ENCODE measurements at places on chromosomes 3 and 15.

GRCh38 chr15:88538972-88539371, 7.5 kb downstream of the DET1 start:
- DNase-seq: no peak

- peak; percentile 81 for DNase-seq
These were observed 74.6 kb downstream of the PRICKLE2 start for GRCh38 chr3:64150623-64151207.

DNA sequence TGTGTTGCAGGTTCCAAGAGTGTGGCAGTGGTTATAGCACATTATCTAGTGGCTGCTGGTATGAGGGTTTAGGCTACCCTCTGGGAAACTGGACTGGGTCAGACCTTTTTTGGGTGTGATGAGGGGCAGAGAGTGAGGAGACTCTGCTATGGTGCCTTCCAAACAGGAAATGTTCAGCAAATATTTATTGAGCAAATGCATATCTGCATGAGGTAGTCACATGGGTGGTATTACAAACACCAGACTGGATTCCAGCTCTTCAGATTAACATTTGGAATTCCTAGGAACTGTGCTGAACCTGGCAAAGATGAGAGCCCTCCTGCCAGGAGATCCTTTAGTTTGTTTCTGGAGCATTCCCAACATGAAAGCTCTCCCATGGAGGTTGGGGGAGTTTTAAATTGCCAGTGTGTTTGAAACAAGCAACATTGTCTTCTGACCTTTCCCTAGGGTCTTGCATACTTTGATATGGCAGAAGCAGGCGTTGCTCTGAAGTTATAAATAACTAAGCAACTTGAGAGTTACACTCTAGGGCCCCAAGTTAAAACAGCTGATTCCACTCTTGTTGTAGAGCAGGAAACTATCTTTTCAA, 341.2 kb upstream of the C2CD4B start:
- no peak for DNase-seq

GRCh38 chr15:101534376-101534970, 45.0 kb upstream of the PCSK6 start:
- DNase-seq: no peak

DNA sequence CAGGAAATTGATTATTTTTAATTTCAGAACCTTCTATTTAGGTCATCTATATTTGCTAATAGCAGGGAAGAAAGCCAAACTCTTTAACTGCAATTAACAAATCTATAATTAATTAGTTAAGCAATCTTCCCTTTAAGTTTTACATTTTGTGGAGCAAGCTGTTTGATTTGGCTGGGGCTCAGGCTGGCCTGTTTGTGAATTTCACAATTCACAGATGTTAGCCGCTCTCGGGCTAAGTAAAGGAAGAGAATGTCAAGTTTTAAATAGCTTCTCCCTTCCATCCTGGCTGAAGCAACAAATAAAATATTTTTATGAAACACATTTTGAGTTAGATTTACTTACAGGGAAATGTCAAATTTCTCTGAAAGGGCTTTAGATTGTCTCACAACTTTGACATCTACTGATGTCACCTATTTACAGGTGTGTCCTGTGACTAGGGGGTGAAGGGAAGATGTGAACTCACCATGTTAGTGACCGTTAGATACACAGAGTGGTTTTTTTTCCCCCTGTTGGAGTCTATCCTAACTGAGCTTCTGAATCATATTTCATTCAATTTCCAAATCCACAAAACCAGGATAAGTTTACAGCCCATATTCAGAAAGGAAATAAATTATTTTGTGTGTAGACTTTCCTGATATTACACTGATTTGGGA, 1.3 kb upstream of the TP63 start:
- no peak for DNase-seq

DNA sequence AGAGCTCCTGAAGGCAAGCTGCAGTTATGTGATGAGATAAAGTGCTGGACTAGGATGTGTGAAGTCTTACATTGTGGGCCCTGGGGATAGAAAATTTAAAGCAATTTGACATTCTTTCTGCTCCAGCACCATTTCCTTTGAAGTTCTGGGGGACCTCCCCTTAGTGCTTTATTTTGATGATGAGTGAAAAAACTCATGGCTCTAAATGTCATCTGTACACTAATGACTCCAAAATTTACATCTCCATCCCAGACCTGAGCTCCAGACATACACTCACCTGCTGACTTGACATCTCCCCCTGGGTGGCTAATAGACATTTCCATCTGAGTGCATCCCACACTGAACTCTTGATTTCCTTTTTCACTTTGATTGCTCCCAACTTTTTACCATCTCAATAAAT, 276.4 kb downstream of the EPHB1 start:
- DNase-seq: no peak

DNA sequence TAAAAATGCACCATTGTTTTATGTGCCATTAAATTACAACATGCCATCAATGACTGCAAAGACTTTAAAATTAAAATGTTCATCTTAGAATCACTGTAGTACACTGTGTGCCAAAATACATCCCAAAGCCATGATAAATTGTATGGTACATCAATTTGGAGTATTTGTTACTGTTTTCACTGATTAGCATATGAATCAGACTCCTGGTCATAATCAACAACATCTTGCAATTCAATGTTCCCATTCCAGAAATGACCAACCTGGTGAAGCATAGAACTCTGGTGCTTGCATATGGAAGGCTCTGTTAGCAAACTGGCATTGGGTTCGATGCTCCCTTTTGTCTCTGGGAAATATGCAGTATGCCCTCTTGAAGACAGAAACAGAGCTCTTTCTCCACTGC, 22.5 kb downstream of the LYSMD2 start:
- no peak for DNase-seq

DNA sequence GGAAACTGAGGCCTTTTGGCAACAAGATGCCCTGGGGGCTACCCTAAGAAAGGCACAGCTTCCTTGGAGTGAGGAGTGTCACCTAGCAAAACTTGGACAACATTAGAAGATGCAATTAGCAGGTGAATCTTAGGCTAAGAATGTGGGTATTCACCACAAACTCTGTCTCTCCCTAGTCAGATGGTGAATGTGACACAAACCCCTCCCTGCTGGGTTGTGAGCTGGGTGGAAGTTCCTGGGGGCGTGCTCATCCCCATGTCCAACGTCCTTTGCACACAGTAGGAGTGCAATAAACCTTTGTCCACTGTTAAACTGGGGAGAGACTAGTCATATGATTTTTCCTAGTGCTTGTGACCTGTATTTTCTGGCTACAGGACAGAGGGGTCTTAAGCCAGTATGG, 67.1 kb upstream of the SH3GL3 start:
- no peak for DNase-seq

DNA sequence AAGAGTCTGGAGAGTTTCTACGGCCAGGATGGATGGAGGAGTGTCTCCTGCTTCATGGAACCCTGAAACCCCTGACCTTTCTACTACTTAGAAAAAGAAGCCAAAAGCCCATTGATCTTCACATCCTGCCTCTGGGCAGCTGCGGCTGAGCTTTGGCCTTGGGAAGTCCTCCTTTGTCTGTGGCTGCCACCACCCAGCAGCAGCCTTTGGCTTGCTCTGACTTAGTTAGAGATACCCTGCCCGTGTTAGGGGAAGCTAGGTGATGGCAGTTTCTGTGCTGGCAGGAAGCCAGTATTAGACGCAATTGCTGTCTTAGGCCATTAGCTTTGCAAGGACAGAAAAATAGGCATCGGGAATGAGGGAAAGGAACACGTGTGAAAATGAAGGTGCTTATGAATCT, 18.8 kb downstream of the APH1B start:
- DNase-seq: no peak

GRCh38 chr15:82132742-82133141, 86.9 kb upstream of the MEX3B start:
- DNase-seq: no peak

DNA sequence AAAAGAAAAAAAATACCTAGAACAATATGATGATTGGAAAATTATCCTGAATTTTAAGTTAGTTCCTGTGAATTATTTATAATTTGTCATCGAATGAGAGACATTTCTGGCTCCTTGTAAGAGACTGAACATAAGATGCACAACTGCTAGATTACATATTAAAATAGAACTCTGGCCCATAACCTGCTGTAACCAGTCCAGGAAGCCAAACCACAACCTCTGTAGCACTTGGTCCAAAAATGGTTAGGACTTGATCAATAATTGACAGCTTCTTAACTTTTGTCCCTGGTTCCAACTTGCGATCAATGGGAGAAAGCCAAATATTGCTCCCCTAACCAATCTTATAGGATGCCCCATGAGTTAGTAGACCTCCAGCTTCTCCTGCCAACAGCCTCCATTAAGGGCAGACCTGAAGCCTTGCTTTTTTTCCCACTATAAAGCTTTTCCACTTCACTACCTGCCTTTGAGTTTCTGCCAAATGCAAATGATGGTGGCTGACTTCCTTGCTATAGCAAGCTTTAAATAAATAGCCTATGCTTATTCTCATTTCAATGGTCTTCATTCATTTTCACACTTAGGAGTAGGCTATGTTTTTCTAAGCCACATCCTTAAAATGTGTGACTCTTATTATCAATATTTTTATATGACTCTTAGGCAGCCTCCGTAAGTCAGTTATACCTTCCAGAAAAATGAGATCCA, 224.0 kb upstream of the ARHGEF26 start:
- DNase-seq: no peak

- DNase-seq: no peak
These were observed 226.7 kb upstream of the FEZF2 start for GRCh38 chr3:62600033-62600432.

- DNase-seq: no peak
These were observed 300.6 kb upstream of the KCNH8 start for GRCh38 chr3:18847583-18848197.

DNA sequence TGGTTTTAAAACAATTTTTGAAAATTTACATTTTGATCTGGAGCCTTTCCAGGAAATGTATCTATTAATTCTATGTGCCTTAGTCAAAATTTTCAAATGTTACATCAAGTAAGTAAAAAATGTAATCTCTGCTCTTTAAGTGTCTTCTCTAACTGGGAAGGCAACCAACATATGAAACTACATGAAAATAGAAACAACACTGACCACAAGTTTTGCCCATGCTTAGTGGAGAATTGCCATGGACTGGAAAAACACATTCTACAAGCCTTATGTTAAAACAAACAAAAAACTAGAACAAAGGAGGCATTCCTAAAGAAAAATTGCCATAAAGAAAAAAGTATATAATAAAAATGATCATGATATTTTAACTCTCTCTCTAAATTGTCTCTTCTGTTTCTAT, 75.9 kb upstream of the SPRED1 start:
- no peak for DNase-seq

DNA sequence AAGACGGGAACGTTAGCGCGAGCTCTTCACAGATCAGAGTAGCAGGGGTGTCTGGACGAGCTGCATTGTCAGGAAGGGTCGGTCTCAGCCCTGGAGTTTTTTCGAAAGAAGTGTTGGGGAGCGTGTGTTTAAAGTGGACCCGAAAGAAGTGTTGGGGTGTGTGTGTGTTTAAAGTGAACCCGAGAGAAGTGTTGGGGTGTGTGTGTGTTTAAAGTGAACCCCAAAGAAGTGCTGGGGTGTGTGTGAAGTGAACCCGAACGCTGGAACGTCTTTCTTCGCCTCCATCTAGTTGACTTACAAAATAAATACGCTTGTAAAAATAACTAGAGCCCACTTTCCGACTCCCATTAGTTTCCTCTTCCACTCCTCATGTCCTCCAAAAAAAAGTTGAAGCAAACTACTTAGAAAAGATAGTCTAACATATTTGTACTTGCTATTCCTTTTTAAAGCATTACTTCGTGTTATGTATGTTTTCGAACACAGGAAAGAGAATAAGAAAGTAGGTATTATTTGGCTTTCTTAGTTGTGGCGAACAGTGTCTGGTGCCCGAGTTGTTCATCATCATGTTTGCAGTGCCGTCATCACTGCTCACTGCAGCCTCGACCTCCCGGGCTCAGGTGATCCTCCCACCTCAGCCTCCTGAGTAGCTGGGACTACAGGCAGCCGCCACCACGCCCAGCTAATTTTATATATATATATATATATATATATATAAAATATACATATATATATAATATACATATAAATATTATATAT, 1.0 kb downstream of the LRCH3 start:
- DNase-seq: no peak

DNA sequence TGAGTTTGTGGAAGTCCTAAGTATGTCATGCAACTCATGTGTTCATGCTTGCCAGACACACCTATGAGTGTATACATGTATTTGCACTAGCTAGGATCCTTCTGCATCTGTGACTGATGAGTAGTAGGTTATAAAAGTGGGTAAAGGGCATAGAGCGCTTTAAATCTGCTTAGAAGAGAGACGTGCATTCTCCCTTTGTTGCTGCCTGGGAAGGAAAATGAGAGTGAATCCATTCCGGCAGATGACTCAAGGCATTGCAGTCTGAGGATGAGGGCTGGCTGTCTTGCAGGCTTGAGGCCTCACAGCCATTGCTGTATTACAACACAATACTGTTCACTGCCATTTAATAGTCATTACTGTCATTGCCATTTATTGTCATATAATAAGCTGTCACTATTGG, 120.8 kb upstream of the UMPS start:
- DNase-seq: no peak

GRCh38 chr15:73996939-73997338, 2.4 kb downstream of the PML start:
- no peak for DNase-seq

DNA sequence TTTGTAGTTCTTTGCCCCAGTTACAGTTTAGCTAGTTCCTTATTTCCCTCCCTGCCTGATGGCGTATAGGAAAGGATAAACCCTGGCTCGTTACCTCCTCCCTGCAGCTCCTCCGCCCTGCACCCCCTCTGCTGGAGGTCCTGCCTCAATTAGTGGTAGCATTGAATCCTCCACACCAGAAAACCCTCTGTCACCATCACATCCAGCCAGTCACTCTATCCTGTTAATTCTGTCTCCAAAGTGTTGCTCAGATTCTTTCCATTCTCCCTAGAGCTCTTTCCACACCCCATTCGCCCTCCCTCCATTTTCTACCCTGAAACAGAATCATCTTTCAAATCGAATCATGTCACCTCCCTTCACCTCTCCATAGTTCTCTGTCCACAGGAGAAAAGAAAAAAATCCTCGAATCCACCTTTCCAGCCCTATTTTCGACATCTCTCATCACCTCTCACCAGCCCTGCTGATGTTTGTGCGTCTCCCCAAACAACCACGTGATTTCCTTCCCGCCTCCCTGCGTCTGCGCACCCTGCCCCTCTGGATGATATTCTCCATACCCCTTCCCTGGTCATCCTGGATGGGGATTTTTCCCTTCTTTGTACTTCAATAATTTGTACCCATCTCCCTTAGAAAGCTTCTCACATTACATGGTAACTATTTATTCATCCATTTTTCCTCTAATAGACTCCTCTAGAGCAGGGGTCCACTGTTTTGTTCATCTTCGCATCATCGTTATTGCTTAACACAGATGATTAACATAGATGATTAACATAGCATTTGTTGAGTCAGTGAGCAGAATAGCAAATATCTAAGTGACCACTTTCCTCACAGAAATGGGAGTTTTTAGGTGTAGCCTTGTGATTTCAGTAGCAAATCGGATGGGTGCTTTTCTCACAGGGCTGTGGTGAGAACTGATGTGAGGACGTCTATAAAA, 37.1 kb downstream of the MAP3K13 start:
- no peak for DNase-seq
